ENCODE measurements at places on chromosomes 13 and 19.

DNA sequence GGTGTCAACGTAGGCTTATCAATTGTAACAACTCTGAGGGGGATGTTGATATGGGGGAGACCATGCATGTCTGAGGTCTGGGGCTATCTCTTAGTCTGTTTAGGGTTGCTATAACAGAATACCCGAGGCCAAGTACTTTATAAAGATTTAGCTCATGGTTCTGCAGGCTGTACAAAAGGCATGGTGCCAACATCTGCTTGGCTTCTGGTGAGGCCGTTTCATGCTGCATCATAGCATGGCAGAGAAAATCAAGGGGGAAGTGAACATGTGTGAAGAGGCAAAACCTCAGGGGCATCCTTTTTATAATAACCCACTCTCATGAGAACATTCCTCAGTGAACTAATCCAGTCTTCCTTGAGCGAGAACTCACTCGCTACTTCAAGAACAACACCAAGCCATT is 353.8 kb downstream of the ENOX1 start:
- DNase-seq = no peak

- DNase-seq = no peak
These were observed 42.2 kb upstream of the HNRNPA1L2 start for GRCh38 chr13:52599848-52600603.

DNA sequence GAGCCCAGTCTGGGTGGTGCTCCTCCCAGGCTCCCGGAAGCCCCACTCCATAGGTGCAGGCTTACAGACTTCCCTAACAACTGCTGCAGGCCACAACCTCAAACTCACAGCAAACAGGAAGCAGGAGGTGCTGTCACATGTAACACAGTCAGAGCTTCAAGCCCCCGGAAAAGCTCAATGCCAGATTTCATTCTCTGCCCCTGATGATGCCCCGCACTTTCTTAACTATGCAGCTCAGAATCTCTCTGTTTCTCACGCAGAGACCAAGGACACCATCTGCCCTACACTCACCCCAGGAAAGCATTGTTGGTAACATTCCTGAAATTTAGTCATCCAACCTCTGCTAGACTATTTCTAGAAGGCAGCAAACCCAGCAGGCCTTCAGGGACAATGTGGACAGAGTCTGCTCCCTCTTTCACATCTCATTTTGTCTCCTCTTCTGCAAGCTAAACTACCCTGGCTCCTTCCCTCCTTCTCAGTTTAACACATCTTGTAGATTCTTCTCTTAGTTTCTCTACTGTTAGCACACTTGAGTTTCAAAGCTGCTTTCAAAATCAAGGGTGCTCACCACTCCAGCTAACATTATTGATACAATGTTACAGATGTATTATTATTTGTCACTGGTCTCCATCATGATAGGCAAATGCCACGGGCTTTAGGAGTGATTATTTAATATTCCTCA is 162.5 kb downstream of the KCTD12 start:
- DNase-seq = no peak

GRCh38 chr13:112768795-112769481 is 79.1 kb downstream of the ATP11A start:
- no peak for DNase-seq

DNA sequence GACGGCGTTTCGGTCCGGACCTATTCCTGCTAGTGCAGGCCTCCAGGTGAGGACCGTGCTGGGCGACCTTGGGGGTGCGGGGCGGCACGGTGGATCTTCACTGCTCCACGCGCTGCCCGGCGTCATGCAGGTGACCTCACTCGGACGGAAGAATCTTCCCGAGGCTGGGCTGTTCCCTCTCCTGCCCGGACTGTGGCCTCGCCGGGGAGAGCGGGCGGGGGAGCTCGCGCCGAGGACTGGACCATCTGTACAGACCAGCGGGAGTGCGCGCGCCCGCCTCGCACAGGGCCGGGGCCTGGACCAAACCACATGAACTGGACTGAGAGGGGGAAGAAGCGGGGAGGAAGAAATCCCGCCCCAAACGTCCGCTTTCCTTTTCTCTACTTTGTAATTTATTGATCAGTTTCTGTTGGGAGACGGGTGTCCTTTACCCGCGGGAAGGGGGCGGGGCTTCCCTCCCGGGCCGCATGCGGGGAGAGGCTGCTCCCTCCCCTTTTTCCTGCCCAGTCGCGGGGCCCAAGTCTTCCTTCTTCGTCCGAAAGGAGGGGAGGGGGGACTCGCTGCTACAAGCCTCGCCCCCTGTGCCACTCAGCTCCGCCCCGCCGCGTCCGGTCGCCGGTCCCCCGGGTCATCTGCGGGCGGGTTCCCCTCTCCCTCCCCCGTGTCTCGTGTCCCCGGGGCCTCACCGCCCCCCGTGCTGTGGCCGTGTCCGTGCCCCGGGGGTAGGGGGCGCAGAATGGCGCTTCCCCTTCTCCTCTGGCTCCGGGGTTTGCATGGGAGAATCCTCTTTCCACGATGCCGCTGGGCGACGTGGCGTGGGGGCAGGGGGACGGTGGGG is 4.9 kb downstream of the HRC start:
- no peak for DNase-seq

- DNase-seq = no peak
These were observed 8.9 kb downstream of the NDUFB7 start for GRCh38 chr19:14562660-14563589.

DNA sequence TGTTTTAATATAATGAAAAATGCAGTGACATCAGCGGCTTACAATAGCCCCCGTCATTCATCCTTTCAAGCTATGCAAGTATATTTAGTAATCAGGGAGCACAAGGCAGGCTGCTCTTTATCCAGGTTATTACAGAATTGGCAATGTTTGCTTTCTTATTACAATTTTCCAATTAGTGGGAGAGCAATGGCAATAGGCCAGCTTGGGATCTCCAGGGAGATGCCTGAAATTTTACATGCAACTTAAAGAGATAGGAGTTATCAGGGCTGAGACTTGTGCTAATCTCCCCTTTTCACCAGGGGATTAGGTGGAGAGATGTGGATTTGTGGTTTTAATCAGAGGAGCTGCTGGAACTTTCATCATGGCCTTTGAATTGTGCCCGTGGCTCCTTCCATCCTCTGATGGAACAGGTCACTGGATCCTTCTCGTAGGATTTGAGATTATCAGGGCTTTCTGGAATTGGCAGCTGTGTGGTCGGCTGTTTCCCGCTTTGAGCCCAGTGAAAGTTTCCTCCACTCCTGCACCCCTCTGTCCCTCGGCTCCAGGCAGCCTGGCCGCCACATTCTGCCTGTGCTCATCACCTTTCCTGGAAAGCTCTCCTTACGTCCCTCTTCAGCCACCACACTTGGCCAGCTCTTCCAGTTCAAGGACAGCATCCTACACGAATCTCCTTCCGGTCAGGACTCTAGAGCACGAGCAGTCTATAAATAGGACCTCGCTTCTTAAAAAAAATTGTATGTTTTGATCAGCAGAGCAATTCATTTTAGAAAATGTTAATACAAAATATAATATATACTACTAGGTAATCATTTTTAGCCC is 47.0 kb downstream of the CBY2 start:
- DNase-seq = no peak

GRCh38 chr13:98215508-98215907 is 38.4 kb upstream of the RNF113B start:
- no peak for DNase-seq

DNA sequence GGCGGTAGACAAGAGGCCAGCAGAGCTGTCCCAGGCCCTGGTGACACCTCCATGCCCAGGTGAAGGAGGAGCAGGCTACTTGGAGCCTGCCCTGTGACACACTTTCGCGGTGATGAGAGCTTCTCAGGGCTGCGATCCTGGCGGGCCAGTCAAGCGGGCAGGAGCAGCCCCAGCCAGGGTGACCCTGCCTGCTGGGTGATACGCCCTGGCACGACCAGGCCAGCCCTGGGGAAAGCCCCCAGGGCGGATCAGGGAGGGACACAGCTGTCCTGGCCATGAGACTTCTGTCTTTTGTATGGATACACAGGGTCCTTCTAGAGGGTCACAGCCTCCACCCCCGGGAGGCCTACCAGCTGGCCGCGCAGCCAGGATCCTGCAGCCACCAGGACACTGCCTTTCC is 13.1 kb downstream of the DNM2 start:
- DNase-seq = no peak

DNA sequence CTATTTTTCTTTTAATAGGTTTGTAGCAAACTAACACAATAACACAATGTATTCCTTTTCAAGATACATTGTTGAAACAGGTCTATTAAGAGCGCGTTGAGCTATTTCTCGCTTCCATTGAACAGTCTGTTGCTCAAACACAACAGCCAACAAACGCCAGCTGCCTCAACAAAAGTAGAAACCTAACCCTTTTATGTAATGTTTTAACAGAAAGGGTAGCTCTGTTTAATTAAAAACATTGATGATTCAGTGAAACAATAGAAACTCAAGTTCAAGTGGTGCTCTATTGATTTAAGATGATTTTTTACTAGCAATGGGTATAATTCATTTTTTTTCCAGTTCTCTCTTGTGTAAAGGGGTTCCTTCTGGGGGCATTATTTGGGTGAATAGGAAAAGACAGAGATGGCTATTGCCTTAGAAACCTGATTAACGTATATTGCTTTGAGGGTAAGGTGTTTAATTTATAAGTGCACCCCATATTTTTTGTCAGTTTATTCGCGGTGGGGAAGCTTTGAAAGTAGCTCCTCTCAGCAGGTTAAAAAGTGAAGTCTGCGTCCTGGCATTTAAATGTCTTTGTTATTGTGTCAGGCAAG is 14.9 kb downstream of the ZIC2 start:
- DNase-seq = no peak

GRCh38 chr13:26949701-26950502 is 189.3 kb upstream of the GPR12 start:
- no peak for DNase-seq

DNA sequence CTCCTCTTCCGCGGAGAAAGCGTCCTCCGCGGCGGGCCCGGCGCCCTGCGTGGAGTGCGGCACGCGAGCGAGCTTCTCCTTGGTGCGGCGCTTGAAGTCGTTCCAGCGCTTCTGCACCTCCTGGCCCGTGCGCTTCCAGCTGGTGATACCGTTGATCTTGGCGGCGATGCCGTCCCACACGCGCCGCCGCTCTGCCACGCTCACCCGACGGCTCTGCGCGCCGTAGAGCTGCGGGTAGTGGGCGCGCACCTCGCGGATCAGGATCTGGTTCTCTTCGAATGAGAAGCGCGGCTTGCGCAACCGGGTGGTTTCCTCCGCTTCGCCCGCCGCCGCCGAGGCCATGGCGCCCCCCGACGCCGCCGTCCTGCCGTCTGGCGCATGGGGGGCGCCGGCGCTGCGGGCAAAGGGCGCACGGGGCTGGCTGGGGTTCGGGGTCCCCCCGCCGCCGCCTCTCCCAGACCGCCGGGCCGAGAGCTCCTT is 941 bp downstream of the MYPOP start:
- DNase-seq = no peak

DNA sequence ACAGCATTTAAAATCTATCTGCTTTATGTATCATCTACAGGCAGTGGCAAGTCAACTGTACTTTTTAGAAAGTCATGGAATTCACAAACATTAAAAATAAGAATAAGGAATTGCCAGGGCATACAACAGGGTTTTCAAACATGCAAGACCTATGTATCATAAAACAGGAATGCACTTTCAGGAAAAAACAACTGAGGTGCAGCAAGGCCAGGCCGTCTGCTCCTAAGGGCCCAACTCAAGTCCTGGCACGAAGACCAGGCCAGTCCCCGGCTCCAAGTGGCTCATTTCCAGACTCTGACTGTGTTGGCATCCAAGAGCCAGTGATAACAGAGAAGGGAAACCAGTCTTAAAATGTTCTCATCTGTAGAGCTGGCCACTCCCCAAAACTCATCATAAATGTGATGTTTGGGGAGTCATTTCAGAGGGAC is 7.1 kb downstream of the RFX2 start:
- no peak for DNase-seq

GRCh38 chr13:53200498-53201453 is 172.2 kb downstream of the OLFM4 start:
- no peak for DNase-seq

DNA sequence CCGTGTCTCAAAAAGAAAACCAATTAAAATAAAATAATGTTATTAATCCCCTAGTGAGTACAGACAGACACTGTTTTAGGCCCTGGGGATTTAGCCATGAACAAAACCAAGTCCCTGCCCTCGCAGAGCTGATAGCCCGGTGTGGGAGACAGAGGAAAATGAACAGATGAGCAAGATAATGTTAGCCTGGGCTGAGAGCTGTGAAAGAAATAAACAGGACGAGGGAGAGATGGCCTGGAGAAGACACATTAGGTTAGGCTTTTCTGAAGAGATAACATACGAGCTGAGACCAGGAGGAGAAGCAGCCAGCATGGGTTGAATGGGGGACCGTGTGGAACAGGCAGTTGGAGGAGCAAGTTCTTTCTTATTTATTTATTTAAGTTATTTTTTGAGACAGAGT is 9.0 kb downstream of the RELB start:
- no peak for DNase-seq

GRCh38 chr13:56687131-56687530 is 453.6 kb upstream of the PRR20A start:
- no peak for DNase-seq

DNA sequence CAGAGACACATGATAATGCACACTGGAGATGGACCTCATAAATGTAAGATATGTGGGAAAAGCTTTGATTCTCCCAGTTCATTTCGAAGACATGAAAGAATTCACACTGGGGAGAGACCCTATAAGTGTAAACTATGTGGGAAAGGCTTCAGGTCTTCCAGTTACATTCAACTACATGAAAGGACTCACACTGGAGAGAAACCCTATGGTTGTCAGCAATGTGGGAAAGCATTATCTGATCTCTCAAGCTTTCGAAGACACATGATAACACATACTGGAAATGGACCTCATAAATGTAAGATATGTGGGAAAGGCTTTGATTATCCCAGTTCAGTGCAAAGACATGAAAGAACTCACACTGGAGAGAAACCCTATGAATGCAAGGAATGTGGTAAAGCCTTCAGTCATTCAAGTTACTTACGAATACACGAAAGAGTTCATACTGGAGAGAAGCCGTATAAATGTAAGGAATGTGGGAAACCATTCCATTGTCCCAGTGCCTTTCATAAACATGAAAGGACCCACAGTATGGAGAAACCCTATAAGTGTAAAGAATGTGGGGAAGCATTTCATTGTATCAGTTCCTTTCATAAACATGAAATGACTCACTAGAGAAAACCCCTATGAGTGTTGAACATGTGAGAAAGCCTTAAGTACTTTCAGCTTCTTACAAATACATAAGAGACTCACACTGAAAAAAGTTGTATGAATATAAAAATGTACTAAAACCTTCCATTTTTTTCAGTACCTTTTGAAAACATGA is 14.7 kb downstream of the ZNF441 start:
- no peak for DNase-seq

DNA sequence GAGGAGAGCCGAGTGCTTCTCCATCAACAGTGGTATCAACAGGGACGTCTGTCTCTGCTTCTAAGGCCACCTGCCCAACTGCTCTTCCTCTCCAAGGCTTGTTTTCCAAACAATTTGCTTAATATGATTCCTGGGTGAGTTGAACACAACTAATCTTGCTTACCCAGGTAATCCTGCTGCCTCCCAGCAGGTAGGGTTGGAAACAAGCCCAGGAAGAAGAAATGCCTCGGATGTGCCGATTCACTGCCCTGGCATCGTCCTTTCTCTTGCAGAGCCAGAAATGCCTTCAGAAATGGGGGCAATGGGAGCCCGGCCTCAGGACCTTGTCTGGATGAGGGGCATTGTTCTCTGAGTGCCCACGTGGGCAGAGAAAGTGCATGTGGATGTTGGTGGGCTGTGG is 51.9 kb upstream of the C1QTNF9B start:
- no peak for DNase-seq

Data from stimulated activated CD4-positive, alpha-beta T cell treated with anti-CD3 and anti-CD28 coated beads, TNF-alpha, amount 100 ng/mL, for 48 hours (primary cell).